Activated naive CD8-positive, alpha-beta T cell treated with anti-CD3 and anti-CD28 coated beads, Interleukin-2, amount 10 ng/mL, durations not matched to agents 7 days and 5 days (primary cell): ENCODE measurements at places on chromosomes 13 and 19. TPM values are rescaled to one million over a fixed set of nuclear protein-coding genes. Genes with fewer than 3 reads are reported as not detected.

Gene KIR2DL1
- total RNA-seq: not detected

DNA sequence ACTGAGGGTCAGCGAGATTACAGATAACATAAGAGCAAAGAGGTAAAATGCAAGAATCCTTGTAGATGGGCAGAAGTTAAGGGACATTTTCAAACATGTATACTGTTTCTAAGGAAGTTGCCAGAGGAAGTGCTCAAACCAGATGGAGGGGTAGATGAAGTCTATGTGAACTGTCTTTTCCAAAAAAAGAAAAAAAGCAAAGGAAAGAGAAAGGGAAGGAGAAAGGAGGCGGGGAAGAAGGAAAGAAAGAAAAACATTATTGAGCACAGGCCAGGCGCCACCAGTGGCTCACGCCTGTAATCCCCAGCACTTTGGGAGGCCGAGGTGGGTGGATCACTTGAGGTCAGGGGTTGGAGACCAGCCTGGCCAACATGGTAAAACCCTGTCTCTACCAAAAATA is 5.3 kb downstream of the DMAC2 start:
- DNase-seq: no peak
- peaks cover 7% of the 10 kb centered on the region for H3K36me3 ChIP-seq
- peak overlapping the region; percentile 71 for H3K27ac ChIP-seq

DNA sequence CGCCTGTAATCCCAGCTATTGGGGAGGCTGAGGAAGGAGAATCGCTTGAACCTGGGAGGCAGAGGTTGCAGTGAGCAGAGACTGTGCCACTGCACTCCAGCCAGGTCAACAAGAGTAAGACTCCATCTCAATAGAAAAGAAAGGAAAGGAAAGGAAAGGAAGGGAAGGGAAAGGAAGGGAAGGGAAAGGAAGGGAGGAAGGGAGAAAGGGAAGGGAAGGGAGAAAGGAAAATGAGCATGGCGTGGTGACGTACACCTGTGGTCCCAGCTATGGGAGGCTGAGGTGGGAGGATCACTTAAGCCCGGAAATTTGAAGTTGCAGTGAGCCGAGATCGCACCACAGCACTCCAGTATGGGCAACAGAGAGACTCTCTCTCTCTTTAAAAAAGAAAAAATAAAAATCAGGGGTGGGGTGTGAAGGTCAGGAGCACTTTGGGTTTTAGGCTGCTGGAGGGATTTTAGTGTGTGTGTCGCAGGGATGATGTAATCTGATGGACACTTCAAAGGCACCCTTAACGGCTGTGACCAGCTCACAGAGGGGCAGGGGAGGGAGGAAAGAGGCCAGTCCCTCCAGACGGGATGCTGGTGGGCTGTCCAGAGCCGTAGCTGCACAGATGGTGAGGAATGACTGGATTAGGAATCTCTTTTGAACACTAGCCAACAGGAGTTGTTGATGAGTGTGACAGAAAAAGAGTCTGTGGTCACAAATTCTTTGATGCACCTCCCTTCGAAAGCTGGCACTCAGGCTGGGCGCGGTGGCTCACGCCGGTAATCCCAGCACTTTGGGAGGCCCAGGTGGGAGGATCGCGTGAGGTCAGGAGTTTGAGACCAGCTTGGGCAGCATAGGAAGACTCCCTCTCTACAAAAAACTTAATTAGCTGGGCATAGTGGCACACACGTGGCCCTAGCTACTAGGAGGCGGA is 27.6 kb downstream of the TMPRSS9 start:
- DNase-seq: no peak
- no peaks in the 10 kb centered on the region for H3K36me3 ChIP-seq
- peaks cover 12% of the 10 kb centered on the region for H3K27me3 ChIP-seq
- H3K27ac ChIP-seq: no peak overlapping the region
- peaks cover 3% of the 10 kb centered on the region for H3K4me1 ChIP-seq

GRCh38 chr13:108987517-108987916 is 358.1 kb downstream of the MYO16 start:
- no peaks in the 10 kb centered on the region for H3K36me3 ChIP-seq
- H3K4me1 ChIP-seq: no peaks in the 10 kb centered on the region
- no peak overlapping the region for H3K27ac ChIP-seq
- no peak overlapping the region for H3K4me3 ChIP-seq
- no peaks in the 10 kb centered on the region for H3K27me3 ChIP-seq

GRCh38 chr19:2350656-2351055 is 9.4 kb upstream of the TMPRSS9 start:
- no peaks in the 10 kb centered on the region for H3K36me3 ChIP-seq
- no peak overlapping the region for H3K4me3 ChIP-seq
- H3K27ac ChIP-seq: no peak overlapping the region
- H3K4me1 ChIP-seq: no peaks in the 10 kb centered on the region
- DNase-seq: no peak
- H3K27me3 ChIP-seq: no peaks in the 10 kb centered on the region

DNA sequence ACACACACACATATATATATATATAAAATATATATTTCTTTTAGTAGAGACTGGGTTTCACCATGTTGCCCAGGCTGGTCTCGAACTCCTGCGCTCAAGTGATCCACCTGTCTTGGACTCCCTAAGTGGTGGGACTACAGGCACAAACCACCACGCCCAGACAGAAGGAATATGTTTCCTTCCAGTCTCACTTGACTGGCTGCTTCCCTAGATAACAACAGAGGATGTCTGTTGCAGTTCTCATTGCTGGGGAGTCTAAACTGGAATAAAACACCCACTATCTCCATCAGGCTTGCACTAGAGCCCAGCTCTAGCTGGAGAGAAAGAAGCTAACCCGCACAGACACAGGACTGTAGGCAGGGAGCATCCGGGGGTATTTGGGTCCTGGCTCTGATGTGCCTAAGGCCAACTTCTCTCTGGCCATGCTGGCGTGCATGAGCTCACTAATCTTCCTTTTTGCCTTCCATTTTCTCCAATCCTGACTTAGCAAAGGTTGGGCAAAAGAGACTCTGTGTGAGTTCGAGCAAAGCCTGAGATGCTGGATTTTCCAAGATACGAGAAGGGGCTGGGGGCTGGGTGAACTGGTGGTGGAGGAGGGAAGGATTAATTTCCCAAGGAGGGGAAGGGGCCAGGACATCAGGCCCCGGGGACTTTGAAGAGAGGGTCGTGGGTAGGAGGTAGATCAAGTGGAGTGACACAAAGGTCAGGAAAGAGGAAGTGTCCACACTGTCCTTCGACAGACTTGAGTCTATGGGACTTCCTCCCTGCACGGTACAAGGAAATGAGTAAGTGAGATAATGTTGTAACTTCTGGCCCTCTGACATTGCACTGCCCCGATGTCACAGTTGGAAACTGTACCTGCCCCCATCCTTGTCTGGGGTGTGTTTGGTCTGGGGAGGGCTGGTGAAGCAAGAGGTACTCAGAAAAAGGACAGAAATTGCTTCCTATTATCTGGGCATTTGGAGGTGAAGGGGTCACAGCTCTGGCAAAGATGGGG is 22.5 kb upstream of the ALOX5AP start:
- H3K27ac ChIP-seq: peak overlapping the region; percentile 61
- H3K27me3 ChIP-seq: peaks cover 13% of the 10 kb centered on the region
- DNase-seq: no peak
- peaks cover 10% of the 10 kb centered on the region for H3K4me1 ChIP-seq

DNA sequence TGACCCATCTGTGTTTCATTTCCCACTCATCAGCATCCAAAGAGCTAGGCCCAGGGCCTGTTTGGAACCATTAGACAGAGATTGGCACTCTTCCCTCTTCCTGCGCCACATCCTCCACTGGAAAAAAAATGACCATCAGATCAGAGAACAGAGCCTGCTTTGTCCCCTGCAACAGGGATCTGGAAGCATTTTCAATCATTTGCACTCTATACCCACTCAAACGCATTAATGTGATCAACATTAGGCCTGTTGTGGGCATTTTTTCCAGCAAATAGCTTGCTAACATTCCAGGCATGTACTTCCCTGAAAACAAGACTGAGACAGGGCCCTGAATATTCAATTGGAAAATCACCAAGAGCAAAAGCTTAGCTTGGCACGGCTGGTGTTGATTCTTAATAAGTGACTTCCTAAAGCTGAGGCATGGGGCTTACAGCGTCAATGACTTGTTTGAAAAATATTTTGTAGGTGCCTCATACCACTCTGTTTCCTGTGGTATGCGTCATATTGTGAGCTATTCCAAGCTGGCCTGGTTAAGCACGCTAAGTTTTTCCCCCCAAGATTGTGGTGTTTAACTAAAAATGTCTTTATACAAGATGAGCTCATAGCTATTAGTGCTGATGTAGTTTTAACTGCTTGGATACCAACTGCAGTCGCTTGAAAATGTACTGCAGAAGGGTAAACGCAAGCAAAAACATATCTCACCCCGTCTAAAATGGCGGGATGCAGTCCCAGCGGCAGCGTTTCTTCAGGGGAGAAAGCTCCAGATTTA is 404.4 kb downstream of the SPRY2 start:
- H3K4me1 ChIP-seq: no peaks in the 10 kb centered on the region
- no peak overlapping the region for H3K27ac ChIP-seq
- no peak for DNase-seq
- no peak overlapping the region for H3K4me3 ChIP-seq

DNA sequence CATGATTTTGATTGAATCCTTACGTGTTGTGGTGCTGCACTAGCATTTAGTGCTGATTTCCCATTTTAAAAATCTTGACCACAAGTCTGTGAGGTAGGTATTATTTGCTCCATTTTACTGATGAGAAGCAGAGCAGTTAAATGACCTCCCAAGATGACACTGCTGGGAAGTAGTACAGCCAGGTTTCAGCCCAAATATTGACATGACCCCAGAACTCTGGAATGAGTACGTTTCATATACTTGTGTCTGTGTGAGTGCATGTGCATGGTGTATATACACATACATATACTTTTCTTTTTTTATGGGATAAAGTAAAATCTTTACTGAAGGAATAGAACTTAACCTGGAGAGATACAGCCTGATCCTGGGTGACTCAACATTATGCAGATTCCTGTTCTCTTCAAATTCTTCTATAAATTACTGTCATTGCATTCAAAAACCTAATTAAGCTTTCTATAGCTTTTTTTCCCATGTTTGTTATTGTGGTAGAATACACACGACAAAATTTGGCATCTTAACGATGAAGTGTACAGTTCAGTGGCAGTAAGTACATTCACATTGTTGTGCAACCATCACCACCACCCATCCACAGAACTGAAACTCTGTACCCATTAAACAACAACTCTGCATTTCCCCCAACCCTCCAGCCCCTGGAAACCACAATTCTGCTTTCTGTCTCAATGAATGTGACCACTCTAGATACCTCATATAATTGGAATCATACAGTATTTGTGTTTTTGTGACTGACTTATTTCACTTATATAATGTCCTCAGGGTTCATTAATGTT is 311.9 kb downstream of the MTUS2 start:
- H3K27ac ChIP-seq: no peak overlapping the region
- DNase-seq: no peak
- H3K36me3 ChIP-seq: no peaks in the 10 kb centered on the region

DNA sequence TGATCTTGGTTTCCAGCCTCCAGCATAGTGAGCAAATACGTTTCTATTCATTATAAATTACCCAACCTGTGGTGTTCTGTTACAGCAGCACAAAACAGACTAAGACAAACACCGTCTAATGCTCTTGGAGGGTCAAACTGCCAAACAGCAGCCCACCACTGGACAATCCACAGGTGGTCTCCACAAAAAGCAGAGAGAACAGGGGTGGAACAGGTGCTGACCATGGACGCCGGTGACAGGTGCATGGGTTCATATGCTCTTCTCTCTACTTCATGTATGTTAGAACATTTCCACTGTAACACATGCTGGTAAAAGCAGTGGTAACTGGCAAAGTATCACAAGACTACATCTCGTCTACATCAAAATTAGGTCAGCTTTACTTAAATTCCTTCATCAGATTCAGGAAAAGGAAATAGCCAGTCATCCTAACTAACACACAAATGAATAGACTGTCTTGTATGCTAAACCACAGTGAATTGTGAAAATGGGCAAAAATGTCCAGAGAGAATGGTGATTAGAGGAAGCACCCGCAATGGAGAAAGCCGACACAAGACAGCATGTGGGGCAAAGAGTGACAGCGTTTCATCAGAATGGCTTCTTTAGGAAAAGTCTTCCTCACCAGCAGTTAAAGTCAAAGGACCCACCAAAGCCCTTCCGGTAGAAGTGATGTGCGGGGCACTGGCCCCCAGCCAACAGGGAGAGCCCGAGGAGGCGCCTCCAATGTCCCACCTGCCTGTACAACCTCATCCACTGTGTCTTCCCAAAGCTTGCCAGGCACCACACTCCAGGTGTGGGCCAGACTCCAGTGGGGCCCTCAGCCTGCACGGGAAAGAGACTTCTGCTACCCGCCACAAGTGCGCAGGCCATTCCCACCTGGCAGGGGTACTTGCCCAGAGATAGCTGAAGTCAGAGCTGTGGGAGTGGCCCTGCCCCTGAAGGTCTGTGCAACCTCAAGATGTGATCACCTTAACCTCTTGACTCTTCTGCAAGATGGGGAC is 6.5 kb downstream of the CARS2 start:
- H3K4me1 ChIP-seq: peaks cover 27% of the 10 kb centered on the region
- H3K4me3 ChIP-seq: no peak overlapping the region
- H3K27me3 ChIP-seq: no peaks in the 10 kb centered on the region
- H3K27ac ChIP-seq: no peak overlapping the region
- H3K36me3 ChIP-seq: peaks cover 27% of the 10 kb centered on the region
- DNase-seq: no peak

GRCh38 chr13:110312339-110313031 is 5.4 kb downstream of the COL4A2 start:
- DNase-seq: no peak
- no peaks in the 10 kb centered on the region for H3K36me3 ChIP-seq
- H3K27ac ChIP-seq: no peak overlapping the region
- peaks cover 3% of the 10 kb centered on the region for H3K4me1 ChIP-seq
- no peak overlapping the region for H3K4me3 ChIP-seq
- H3K27me3 ChIP-seq: peaks cover 70% of the 10 kb centered on the region

DNA sequence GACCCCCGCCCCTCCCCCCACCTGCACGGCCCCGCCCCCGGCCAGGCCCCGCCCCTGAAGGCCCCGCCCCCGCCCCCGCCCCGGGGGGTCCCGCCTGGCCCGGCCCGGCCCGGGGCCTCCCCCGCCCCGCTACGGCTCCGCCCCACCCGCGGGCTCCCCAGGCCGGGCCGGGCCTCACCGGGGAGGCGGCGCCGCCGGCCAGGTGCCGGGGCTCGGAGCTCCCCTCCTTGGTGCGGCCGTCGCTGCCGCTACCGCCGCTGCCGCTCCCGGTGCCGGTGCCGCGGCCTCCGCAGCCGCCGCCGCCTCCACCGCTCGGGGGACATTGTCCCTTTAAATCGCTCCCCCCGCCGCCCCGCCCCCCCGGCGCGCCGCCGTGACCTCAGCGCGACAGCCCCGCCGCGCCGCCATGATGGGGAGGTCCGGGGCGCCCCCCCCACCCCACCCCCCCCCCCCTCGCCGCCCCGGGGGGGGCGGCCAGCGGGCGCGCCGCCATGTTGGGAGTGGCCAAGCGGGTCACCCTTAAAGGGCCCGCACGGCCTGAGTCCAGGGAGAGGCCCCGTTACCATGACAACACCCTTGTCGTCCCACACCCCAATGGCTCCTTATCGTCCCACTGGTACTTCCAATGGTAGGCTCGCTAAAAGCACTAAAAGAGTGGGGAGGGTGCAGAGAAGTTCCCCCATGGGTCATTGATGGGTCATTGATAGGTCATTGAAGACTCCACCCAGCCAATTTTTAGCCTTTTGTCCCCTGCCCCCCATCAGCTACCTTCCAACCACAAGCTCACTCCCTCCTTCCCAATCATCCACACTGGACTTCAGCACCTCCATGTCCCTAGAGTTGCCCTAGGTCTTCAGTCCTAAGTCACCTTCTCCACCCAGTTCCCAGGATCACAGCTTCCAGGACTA is at the start of gene WIZ:
Gene WIZ (minus strand): TSS at position 337 of the 908 bp plus-strand sequence. CDS start 1,649 bp downstream, outside the sequence.
- H3K4me1 ChIP-seq: peaks cover 25% of the 10 kb centered on the region
- no peaks in the 10 kb centered on the region for H3K27me3 ChIP-seq
- H3K27ac ChIP-seq: peak within 1 kb of the TSS; percentile 89
- peak within 1 kb of the TSS; percentile 83 for H3K4me3 ChIP-seq
- peaks cover 26% of the 10 kb centered on the region for H3K36me3 ChIP-seq
- DNase-seq: peak; percentile 92
